ENCODE measurements at places on chromosomes 6 and 20.

GRCh38 chr6:145887969-145888368, 73.4 kb upstream of the FBXO30 start:
- no peak for DNase-seq

DNA sequence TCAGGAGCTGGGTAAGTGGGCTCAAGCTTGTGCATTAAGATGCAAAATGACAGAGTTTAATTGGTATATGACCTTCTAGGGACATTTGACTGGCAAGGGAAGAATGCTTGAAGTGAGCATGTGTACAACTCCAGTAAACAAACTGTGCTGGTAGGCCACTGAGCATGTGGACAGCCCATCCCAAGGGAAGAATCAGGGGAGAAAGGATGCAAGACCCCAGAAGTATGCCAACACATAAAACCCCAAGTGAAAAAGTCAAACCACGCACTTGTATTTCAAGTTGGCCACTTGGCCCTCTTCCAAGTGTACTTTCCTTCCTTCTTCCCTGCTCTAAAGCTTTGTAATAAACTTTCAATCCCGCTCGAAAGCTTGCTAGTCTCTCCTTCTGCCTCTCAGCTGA, 10.4 kb upstream of the THBD start:
- DNase-seq = no peak

- no peak for DNase-seq
Measured at GRCh38 chr6:81767163-81767891, 14.8 kb upstream of the TENT5A start.

DNA sequence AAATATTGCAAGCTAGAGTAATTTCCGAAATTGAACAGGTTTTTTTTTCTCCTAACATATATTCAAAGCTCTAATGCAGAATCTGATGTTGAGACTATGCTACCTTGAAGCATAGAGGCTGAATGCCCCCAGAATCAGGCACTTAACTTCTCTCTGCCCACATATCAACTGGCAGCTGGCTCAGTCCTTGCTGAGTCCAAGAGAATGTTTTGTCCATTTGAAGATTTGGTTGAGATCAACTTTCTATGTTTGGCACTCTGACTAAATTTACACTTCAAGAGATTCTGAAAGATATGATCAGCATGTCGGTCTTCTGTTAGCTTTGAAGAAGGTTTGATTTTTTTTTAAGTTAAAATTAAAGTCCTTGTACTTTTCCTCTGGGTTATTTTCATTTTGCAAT, 1298.1 kb downstream of the EPHA7 start:
- DNase-seq = no peak

DNA sequence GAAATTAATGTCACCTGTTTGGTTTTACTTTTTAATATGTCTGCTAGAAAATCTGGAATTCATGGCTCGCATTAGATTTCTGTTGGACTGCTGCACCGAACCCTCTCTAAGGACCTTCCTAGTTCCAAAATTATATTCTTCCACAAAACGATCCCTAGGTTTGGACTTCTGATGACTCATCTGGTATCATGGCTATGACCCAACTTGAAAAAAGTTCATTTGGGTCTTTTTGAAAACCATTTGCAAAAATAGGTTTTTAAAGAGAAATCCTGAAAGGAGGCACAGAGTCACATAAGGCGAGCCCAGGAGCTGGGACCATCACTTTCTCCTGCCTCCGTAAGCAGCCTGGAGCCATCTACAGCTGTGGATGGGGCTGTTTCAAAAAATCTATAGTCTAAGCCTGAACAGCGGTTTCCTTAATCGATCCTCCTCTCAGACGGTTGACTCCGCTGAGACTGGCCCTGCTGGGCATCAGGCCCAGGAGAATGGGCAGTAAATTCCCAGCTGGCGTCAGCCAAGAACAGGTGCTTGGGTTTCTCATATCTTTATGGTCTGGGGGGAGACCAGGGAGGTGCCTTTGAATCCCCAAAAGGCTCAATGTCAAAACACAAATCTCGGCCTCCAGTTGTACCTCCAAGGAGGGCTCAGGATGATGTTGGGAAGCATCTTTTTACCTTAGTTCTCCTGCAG, 44.6 kb downstream of the SLC24A3 start:
- DNase-seq = no peak

DNA sequence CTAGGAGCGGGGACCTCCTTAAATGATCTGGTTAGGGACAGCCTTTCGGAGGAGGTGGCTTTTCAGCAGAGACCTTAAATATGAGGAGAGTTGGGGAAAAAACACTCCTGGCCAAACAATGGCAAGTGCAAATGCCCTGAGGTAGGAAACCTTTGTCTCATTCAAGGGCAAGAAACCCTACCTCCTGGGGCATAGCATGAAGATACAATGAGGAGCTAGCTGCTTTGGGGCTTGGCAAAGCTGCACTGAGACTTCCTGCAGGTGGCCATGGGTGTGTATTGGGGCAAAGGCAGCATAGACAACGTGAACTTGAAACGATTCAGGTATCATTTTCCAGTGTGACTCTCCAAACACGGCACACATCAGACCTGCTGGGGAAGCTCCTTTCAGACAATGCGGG, 30.7 kb downstream of the PMEPA1 start:
- no peak for DNase-seq

DNA sequence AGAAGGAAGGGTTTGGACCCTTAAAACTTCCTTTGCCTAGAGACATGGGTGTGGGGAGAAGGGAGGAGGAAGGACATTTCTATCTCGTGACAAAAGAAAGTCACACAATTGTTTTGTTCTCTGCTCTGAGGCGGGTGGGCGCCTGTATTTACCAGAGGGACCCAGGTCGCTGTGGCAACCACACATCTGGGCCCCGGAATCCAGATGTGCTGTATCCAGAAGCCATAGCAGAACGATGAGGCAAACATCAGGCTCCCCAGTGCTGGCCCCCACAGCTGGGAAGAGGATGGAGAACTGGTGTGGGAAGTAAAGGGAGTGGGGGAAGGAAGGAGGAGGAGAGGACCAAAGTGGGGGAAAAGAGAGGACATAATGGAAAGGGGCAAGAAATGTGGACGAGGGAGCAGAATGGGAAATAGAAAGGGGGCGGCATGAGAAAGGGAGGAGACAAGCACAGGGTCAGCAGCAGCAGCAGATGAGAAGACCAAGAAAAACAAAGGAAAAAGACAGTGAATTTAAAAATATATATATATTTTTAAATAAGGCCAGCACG, 3.4 kb upstream of the TNXB start:
- DNase-seq = no peak

DNA sequence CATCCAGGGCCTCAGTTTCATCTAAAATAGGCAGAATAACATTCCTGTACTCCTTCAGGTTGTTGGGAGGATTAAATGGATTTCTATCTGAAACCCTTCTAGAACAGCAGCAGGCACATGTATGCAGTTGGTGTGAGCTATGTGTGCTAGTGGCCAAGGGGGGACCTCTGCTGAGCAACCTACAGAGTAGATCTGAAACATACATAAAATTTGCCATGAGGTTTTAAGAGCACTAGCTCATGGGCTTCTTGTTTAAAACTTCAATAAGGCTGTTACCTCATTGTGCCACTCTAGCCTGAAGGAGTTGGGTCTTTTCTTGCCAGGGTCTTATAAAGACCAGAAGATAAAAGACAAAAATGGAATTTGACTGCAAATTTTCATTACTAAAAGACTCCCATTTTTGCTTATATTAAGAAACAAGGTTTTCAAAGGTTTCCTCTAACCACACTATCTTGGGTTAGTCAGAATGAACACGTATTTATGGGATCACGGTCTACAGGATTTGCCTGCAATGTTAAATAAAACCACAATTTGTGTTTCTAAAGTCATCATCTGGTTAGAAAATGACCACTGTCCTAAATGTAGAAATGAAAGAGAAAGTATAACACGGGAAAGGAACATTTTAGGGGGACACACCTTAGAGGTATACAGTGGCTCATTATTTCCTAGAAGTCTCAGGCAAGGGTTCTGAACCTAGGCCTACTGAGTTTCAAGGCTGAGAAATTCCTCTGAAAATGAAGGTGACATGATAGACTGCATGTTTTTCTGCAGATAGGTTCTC, 144.9 kb upstream of the OLIG3 start:
- no peak for DNase-seq
